ENCODE measurements at places on chromosomes 3 and 15. TPM values are rescaled to one million over a fixed set of nuclear protein-coding genes. Genes with fewer than 3 reads are reported as not detected.
A peak's percentile ranks its signal among the peaks of the same experiment; 100 is the strongest.

GRCh38 chr15:74782259-74783071 is 585 bp downstream of the CSK start:
- DNase-seq, result peak; percentile 61

- no peak for DNase-seq
Measured at GRCh38 chr3:162984746-162985145, 1488.1 kb downstream of the OTOL1 start.

GRCh38 chr3:196169836-196170240 is 41.4 kb downstream of the ZDHHC19 start:
- DNase-seq, result no peak

- DNase-seq, result no peak
Measured at GRCh38 chr3:172332256-172333041, 115.8 kb downstream of the GHSR start.

DNA sequence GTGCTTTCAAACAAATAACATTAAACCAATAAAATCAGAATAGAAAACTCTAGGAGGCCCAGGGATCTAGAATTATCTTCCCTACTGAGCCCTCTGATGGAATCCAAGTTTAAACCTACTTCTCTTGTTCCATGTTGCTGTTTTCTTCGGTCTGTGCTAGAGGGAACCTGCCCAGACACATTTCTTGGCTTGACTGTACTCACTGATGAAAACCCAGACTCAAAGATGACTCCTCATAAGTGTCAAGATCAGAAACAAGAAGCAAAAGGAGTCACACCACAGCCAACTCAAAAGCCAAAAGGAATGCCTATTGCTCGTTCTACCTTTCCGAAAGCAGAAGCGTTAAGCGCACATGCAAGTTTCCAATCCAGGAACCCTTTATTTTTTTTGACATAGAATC is 31.6 kb downstream of the SCAP start:
- DNase-seq, result no peak

DNA sequence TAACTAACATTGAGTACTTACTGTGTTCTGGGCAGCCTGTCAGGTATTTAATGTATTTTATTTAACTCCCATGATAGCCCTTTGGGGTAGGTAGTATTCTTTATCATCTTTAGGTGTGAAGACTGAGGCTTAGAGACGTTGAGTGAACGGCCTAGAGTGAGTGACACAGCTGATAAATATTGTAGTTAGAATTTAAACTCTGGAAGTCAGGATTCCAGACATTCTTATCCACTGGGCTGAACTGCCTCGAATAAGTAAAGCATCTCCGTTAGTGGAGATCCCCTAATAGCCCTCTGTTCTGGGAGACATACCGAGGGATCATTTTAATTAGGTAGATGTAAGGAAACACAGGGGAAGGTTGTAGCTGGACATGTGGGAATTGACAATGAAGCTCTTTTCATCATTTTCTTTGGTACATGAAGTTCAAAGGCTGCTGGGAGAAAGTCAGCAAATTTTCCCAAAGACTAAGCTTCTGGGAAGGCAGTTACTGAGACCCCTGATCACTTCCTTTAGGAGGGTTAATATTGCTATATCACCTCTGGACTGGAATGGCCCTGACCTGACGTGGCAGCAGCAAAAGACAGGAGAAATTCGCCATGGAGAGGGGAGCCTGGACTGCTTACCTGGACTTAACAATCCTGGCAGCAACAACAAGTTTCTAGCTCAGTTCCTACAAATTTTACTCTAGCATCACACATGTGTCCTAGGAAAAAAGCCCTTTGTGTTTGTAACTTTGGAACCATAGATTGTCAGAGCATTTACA is 11.7 kb upstream of the PDCD6IP start:
- no peak for DNase-seq

DNA sequence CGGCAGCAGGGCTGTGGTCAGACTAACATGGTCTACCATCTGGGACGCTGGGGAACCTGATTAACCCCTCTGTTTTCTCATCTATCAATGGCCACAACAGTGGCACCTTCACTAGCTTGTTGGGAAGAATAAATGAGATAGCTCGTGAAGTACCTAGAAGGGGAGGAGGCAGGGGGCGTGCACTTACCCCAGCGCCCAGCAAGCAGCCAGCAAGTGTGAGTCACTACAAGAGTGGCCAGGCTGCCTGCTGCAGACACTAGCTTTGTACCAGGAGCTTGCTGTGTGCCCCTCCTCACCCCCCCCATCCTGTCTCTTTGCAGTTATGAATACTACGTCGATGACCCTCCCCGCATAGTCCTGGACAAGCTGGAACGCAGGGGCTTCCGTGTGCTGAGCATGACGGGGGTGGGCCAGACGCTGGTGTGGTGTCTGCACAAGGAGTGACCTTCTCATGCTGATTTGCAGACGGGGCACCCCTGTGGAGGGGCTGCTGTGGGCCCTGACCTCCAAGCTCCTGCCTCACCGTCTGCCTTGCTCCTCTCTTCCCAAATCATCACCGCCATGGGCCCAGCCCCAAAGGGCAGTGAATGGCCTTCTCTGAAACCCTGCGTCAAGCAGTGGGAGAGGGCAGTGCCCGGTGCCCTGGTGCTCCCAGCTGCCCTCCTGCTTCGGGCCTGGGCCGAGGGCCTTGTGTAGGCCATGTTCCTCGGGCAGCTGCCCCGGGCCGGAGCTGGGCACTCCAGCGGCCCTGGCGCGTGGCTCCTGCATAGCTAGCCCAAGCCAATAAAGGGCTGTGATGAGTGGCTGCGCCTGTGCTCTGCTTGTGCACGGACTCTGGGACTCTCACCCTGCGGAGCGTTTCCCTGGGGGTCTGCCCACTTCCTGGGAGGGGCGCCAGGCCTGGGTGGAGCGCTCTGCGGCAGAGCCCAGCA is 2.6 kb upstream of the C15orf62 start:
- DNase-seq, result no peak

GRCh38 chr3:126855374-126855773 is 127.5 kb upstream of the PLXNA1 start:
- DNase-seq, result no peak

GRCh38 chr15:59400103-59400813 is 27.6 kb upstream of the MYO1E start:
- no peak for DNase-seq

The SERINC4 gene
- 0.51 TPM for total RNA-seq

- no peak for DNase-seq
Measured at GRCh38 chr3:38980938-38981337, 70.8 kb downstream of the SCN11A start.

The NRROS gene
- 11.7 TPM for total RNA-seq

GRCh38 chr3:69052472-69052898 is 352 bp upstream of the TMF1 start:
- DNase-seq, result no peak

DNA sequence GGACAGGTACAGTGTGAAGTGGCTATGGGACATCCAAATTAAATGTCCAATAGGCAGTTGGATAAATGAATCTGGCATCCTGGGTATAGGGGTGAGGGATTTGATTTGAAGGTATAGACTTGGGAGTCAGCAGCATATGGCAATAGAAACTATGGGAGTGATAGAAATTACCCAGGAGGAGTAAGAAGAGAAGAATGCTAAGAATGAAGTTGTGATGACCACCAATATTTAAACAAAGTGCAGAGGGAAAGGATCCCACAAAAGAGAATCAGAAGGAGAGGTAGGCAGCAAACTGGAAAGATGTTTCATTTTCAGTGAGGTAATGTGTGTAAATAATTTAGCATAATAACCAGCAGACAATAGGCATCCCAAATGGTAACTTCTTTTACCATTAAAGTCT is 13.8 kb upstream of the MSL2 start:
- DNase-seq, result no peak

GRCh38 chr15:57732526-57733331 is 26.2 kb downstream of the POLR2M start:
- DNase-seq, result no peak

GRCh38 chr3:143351895-143352608 is 232.5 kb downstream of the CHST2 start:
- no peak for DNase-seq

GRCh38 chr3:39809995-39810595 is 686 bp downstream of the MYRIP start:
- DNase-seq, result no peak

GRCh38 chr3:172279974-172280373 is 168.3 kb downstream of the GHSR start:
- no peak for DNase-seq

The CRABP1 gene
- not detected for total RNA-seq

DNA sequence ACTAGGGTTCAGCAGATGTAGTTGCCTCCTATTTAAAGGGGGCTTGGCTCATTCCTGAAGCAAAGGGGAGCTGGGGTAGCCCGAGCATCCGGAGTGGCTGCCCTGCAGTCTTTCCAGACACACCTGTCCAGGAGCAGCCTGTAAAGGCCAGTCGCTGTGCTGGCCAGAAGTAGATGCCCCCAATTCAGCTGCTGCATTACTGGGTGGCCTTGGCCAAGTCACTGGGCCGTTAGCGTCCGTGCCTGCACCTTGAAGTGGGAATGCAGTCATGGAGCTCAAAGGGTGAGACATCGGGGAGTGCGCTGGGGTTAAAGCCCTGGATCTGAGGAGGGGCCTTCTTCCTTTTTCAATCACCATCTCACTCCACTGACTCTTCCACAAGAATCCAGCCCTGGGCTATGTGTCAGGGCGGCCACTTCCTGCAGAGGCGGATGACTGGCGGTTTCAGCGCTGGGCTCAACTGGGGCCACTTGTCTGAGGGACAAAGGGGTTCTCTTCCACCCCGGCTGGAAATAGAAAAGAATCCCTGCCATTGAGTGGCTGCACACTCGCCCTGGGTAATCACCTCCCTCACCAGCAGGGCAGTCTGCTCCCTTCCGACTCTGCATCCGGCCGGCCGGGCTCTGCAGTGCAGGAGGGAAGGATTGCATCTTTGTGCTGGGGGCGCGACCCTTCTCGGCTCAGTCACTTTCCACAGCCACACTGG is 11.8 kb downstream of the ALDH1A3 start:
- DNase-seq, result no peak

- peak; percentile 54 for DNase-seq
Measured at GRCh38 chr3:64187065-64187959, 38.0 kb downstream of the PRICKLE2 start.

DNA sequence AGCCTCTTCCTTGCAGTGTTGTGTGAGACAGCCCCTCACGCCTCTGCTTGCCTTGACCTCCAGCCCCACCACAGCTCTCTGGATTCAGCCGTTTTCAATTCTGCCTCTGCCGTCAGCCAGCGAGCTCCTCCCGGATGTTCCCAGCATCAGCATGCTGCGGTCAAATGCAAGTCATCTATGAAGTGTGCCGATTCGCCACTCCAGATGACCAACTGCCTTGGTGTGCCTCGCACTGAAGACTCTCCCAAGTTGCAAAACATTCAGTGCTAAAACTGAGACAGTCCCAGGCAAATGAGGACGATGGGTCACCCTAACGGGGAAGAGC is 30.6 kb upstream of the RASA2 start:
- DNase-seq, result peak; percentile 22

- DNase-seq, result no peak
Measured at GRCh38 chr15:70522323-70522966, 240.9 kb downstream of the UACA start.

The CPB1 gene
- total RNA-seq, result 2.2 TPM

GRCh38 chr3:93991631-93992030 is 11.7 kb downstream of the ARL13B start:
- DNase-seq, result no peak

- DNase-seq, result peak; percentile 37
Measured at GRCh38 chr15:101320501-101321052, 25.5 kb upstream of the SNRPA1 start.

DNA sequence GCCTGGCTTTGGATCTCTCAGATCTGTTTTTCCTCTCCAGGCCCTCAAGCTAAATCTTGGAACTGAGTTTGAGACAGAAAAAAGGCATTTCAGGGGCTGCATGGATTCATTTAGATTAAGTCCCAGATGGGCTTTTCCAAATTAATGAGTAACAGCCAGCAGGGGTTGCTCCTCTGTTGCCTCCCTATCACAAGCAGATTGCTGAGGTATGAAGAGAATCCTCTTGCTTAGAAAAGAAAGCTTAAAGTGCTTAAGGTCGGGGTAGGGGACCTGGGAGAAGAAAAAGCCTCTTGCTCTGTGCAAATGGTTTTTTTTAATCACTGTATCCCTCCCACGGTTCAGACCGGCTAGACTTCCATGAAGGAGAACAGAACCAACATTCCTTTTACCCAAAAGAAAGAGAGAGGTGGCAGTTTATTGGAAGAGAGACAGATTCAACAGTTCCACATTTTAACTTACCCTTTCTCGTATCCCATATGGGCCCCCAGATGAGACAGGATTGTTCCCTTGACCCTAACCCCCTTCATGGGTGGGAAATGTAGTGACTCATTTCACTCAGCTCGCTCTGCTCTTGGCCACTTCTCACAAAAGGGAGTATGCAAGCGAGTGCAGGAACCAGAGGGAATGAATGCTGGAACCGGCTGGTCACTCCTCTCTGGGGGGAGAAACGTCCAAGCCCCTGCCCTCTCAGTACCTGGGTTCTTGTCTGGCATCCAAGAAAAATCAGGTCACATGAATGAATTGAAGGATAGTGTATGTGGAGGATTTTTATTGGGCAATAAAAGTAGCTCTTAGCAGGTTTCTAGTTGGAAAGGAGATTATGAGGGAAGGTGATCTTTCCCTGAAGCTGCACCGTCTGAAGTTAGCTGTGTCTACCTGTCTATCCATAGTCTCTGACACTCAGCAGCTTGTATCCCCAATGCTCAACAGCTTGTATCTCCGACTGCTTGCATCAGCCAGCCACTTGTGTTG is 745.2 kb downstream of the SI start:
- DNase-seq, result no peak

The SLC24A5 gene
- total RNA-seq, result not detected

DNA sequence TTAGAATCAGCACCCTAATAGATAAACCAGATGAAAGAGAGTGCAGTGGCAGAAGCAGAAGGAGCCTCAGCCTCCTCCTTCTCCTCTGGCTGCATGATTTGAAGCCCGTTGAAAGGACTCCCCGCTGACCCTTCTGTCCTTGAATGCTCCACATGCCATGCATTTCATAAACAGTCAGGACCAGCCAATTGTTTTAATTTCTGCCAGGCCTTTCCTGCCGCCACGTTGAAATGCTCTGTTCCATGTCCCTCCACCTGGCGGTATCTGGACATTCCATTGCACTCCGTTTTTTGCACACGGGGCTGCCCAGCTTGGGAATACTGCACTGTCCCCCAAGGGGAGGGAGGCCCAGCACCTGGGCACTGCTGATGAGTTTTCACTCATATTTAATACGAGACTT is 35.2 kb upstream of the GLCE start:
- no peak for DNase-seq

The CCDC39 gene
- not detected for total RNA-seq

GRCh38 chr3:62940771-62941563 is 65.8 kb upstream of the CADPS start:
- DNase-seq, result no peak

GRCh38 chr3:16365491-16366128 is 100.6 kb downstream of the OXNAD1 start:
- DNase-seq, result no peak

- DNase-seq, result no peak
Measured at GRCh38 chr15:71091601-71092000, 23.7 kb upstream of the THSD4 start.

DNA sequence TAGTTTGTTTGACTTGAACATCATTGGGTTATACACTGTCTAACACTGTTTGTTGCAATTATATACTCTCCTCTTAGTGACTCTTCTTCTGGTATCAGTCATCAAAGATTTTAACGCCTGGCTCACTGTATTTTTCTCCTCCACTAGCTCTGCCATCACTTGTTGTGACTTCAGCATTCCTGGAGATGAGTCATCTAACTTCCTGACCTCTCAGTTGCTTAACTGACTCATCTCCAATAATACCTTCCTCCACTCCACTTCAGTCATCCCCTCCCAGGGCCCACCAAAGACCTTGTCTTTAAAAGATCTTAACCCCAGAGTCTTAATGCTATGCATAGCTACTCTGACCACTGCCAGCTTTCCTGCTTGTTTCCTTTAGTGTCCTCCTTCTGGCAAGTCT is 28.6 kb upstream of the CLSTN2 start:
- DNase-seq, result no peak

The IL17RD gene
- total RNA-seq, result 5.8 TPM

GRCh38 chr15:50315814-50316630 is 39.0 kb downstream of the GABPB1 start:
- DNase-seq, result no peak

All from heart right ventricle (tissue), 16 donors.